ENCODE measurements at places on chromosomes 2 and 18.

DNA sequence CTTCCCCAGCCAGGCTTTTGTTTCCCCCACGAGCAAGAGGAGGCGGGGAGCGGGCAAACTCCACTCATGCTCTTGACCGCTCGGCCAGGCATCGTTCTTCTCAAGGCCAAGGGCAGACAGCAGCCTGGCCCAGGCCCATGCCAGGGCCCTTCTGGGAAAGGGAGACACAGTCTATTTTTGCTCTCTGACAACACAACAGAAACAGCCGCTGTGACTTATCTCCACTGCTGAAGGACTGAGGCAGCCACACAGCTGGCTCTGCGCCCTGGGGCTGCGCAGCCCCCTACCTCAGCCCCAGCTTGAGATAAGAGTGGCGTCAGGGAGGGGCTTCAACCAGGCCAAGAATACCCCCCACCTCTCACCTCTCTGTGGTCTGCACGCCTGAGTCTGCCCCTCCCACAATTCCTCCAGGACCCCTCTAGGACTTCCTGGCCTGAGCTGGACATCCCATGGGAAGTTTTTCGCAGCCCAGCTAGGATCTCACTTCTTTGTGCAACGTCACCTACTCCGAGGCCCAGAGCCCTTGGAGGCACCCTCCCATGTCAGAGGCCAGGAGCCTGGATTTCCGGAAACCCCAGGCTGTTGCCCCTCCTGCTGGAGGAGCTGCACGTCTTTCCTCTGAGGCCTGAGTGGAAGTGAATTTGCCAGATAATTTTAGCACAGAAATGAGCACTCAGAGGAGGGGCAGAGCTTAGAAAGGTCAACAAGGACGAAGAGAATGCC, 118.9 kb upstream of the OTOS start:
- no peak for DNase-seq

DNA sequence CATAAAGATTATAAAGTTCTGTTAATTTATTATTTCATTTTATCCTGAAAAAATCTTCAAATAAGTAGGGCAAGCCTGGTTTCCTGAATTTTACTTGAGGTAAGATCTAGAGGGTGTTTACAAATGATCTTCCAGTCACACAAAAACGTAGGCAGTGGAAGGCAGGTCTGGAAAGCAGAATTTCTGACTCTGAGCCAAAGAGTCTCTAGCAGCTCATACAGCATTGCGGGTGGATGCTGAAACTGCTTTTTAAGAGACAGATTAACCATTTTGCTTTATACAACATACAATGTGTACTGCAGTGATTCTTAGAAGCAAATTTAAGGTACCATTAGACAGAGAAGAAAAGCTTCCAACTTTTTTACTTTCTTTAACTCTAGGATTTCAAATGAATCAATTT, 117.0 kb downstream of the FTCDNL1 start:
- no peak for DNase-seq

DNA sequence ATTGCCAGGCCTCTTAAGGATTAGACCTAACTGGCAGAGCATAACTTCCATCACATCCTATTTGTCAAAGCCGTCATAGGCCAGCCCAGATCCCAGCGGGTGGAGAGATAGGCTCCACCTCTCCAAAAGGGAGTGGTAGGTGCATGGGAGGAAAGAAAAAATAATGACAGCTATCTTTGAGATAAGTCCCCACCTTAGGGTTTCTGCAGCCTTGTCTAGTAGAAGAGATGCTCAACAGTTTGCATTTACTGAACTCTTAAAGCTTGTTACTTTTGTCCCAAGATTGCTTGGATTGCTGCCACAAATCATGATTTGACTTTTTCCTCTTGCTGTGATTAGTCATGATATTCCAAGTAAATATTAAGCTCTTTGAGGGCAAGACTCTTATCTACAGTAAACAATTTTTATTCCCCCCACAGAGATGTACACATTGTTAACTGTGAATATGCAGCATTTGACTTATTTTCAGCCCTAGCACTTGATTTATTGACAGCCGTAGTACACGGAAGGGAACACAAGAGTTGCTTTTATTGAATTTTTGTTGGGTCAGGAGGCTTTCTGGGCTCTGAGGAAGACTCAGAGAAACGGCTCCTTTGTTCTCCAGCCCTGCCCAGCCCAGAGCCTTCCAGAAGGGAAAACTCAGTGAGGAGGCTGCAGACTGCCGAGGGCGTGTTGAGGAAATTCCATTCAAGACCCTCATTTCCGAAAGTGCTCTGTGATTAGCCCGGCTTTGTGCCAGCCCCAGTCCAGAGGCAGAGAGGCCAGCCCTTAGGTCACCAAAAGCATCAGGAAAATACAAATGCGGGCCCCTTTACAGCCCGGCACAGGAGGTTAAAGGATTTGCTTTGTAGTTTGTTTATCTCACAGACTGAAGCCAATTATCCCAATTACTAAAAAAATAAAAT, 75.5 kb upstream of the ZNF532 start:
- no peak for DNase-seq

GRCh38 chr18:43876286-43876685, 599.0 kb upstream of the SYT4 start:
- no peak for DNase-seq

GRCh38 chr2:120881981-120882788, 146.5 kb downstream of the GLI2 start:
- no peak for DNase-seq

- no peak for DNase-seq
Measured at GRCh38 chr2:15120631-15121030, 440.5 kb downstream of the NBAS start.

DNA sequence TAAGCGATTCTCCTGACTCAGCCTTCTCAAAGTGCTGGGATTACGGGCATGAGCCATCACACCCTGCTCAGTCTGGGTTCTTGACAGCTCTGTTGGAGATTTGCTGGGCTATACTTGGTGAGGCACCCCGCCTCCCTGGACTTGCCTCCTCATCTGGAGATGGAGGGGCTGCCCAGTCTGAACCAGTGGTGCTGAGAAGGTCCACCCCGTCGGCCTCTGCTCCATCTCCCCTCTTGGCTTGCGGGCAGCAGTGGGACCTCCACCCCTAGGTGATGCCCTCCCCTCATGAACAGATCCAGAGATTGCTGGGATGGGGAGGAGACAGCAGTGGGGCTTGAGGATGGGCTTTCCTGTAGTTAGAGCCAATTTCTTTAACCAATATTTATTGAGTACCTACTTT, 120.9 kb downstream of the CLIP4 start:
- DNase-seq = no peak

- no peak for DNase-seq
Measured at GRCh38 chr2:86461042-86461743, 20.0 kb downstream of the KDM3A start.

DNA sequence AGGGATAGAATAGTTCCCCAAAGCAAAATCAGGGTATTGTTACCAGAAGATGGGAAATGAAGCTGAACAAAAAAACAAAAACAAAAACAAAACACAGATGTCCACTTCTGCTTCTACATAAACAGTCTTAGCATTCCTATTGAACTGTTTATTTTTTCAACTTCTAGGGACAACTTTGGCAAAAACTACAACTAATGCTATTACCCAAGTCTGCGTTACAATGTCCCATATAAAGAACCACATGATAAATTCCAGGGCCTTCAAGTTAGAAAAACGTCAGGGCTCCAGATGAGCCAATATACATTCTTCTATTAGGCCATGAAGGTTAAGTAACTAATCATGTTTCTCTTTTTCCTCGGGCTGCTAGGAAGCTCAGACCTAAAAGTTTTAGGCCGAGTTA, 16.9 kb downstream of the PID1 start:
- no peak for DNase-seq

GRCh38 chr18:8471372-8471771, 137.9 kb upstream of the RAB12 start:
- DNase-seq = no peak

DNA sequence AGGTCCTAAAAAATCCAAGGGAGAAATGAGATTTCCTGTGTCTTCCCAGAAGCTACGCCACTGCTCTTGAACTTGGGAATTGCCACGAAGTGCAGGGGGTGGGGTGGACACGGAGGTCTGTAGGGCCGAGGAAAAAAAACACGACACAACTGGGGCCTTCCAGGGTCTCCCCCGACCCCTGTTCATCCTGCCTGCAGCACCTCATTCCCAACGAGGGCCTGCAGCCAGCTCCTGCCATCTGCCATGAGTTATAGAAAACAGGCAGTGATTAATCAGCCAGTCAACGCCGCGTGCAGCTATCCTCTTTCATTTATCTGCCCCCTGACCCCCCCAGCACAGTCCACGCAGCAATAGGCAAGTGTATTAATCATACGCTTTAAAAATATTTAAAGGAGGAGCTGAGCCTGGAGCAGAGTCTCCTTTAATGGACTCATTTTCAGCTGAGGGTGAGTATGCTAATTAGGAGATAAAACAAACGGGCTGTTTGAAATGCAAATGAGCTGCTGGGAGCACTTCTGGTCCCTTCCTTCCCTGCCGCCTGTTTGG, 209.9 kb downstream of the TFCP2L1 start:
- peak; percentile 95 for DNase-seq

DNA sequence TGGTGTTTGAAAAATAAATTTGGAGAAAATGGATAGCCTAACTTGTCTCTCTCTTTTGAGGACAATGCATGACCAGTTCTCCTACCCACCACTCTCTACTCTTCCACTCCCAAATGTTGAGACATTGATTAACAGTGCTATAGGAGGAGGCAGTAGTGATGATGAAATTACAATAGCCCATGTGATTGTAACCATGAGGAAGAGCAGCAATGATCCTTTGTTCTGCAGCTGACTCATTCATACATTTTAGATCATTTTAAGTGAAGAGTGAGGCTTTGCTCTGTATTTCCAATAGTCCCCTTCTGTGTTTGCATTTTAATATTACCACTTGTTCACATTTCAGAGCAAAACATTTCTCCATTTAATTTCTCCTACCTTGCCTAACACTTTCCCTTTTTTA, 592.3 kb downstream of the THSD7B start:
- DNase-seq = no peak

DNA sequence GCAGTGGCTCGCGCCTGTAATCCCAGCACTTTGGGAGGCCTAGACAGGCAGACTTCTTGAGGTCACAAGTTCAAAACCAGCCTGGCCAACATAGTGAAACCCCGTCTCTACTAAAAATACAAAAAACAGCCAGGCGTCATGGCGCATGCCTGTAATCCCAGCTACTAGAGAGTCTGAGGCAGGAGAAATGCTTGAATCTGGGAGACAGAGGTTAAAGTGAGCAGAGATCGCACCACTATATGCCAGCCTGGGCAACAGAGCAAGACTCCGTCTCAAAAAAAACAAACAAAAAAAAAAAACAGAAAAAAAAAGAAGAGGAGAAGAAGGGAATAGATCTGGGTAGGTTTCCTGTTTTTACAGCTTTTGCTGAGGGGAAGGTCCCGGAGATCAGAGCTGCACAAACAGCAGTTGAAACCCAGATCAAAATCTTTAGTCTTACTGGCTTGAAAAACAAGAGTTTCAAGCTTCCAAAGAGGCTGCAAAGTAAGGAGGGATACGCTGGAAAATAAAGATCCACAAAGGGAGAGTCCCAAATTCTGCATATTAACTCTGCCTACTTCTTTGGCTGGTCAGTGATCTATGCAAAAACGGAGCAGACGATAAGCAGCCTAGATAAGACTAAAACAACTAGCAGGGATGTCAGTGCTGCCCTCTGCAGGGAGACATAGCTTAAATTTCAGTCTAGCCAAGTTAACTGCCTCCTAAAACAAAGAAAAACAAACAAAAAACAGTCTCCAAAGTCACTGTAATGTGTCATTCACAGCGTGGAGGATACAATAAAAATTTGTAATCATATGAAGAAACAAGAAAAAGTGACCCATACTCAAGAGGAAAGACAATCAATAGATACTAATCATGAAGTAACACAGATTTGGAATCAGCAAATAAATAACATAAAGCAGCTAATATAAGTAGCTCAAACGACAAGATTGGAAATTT, 74.1 kb downstream of the TLK1 start:
- no peak for DNase-seq

DNA sequence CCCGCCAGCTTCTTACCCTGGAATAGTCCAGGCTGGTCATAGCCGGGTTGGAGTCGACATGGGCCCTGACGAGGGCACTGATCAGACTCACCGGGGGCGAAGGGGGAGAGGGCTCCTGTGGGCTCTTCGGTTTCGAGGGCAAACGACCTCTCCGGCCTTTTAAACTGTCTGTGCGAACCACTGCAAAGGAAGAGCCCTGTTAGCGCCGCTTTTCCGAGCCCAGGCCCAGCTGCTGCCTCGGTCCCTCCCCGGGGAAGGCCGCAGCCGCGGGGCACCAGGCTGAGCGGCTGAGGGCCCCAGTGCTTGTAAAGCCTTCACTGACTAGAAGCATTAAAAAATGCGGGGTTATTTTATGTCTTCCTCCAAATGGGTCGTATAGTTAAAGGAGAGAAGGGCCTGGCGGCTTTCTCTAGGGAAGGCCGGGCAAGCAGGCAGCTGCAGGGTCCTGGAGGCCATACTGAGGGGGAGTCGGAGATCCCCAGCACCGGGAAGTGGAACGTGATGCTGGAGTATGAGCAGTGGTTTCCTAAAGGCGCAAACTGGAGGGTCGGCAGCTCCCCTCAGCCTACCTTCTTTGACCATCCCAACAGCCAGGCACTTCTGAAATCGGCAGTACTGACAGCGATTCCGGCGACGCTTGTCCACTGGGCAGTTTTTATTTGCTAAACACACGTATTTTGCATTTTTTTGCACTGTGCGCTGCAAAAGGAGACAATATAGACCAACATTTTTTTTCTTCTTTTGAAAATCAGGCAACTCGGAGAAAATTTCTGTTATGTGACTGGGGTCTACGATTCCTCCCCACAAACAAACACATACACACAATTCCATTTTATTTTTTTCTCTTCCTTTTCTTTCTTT, 4.5 kb downstream of the NR4A2 start:
- no peak for DNase-seq

GRCh38 chr2:240398661-240399267, 36.7 kb upstream of the GPC1 start:
- no peak for DNase-seq

DNA sequence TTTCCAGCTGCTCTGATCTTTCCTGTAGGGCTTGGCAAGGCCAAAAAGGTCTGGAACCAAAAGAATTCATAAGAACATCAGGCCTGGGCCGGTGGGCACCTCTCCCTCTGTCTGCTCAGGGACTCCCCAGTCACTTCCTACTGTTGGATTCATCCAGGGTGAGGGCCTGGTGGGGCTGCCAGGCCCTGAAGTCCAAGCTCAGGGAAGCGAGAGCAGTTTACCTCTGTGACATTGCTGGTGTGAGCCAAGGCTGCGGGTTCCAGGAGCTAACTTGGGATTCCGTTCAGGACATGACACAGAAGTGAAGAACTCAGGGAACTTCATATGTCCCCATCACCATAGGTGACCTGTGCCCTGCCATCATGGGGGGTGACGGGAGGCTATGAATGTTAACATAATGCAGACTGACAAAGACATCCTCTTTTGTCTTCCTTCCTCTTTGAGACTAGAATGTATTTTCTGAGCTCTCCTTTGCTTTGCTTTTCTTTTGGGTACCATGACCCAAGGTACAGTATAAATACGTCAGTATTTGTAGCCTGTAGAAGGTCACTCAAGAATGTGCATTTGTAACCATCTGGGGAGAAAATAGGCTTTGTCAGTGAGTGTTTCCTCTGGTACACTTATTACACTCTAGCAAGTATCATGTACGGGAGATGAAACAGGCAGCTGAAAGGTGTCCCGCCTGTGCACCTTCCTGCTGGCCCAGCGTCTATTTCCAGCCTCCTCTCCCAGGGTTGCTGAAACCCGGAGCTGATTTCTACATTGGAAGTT, 130.5 kb upstream of the SLC1A4 start:
- DNase-seq = no peak

- no peak for DNase-seq
Measured at GRCh38 chr2:66553370-66553769, 118.4 kb downstream of the MEIS1 start.
